Astrocyte of the cerebellum (primary cell): ENCODE measurements at places on chromosomes 7 and 10.

GRCh38 chr7:108294595-108294994 is 161.6 kb downstream of the NRCAM start:
- DNase-seq: no peak

- no peak for DNase-seq
Measured at GRCh38 chr7:48052748-48053147, 17.4 kb downstream of the C7orf57 start.

DNA sequence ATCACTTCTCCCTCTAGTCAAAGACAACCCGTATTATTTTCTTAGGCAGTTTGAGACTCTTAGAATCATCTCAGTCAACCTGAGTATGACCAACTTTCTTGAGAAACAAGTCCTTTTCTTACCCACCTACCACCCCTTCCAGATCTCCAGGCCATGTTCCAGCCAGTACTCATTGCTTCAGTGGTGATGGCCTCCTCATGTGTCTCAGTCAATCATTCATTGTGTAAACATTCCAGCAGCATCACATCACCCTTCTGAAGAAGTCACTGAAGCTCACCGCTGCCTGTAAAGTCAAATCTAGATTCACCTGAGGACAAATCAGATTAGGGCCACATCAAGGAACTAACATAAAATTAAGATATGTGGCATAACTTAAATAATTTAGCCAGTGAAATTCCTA is 467.2 kb upstream of the NRP1 start:
- DNase-seq: no peak

DNA sequence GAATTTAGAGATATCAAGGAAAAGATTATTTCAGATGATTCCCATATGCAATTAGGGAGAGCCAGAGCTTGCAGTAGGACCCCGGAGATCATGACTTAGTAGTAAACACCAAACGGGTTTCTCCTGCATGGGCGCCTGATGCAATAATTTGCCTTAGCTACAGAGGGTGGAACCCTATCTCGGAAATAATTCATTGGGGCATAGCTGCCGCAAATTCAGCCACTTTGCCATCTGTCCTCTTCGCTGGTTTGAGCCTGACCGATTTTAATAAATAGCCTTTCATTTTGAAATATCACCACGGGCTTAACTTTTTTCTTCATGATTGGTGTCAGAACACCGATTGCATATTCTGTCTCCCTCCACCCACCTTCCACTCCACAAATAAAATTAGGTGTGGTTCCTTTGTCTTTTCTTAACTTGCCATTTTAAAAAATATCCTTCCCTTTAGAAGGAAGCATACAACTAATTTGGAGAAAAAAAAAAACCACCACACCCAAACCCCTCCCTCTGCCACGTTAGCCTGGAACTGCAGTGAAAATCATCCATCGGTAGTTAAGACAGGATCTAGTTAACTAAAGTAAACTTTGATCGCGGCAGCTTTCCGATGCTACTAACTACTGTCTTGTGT is 1.4 kb downstream of the GARS1 start:
- DNase-seq: no peak

DNA sequence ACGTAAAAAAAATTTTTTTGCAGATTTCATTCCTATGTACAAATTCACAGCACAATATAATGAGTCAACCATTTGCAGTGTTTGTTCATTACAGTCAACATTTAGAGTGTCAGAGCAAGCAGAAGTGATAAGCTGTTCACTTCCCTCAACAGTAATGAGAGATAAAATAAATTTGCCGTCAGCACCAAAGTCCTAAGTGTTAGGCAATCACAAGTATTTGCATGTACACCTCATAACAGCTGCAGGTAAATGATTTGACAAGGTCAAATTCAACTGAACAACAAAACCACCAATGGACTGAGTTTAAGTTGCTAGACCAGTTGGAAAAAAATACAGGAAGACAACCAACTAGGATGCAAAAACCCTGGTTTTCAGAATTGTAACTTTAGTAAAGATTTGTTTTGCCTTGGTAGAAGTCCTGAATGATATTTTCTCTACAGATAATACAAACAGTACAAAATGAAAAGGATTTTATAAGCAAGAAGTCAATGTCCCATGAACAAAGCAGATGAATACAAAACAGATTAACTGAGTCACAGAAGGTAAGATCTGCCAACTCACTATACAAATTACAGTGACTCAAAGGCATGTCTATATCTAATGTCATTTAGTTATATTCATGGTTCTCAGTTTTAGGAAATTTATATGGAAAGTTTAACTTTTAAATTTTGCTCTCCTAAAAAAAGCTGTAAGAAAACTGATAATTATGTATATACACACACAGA is 10.4 kb downstream of the RAPGEF5 start:
- DNase-seq: no peak

DNA sequence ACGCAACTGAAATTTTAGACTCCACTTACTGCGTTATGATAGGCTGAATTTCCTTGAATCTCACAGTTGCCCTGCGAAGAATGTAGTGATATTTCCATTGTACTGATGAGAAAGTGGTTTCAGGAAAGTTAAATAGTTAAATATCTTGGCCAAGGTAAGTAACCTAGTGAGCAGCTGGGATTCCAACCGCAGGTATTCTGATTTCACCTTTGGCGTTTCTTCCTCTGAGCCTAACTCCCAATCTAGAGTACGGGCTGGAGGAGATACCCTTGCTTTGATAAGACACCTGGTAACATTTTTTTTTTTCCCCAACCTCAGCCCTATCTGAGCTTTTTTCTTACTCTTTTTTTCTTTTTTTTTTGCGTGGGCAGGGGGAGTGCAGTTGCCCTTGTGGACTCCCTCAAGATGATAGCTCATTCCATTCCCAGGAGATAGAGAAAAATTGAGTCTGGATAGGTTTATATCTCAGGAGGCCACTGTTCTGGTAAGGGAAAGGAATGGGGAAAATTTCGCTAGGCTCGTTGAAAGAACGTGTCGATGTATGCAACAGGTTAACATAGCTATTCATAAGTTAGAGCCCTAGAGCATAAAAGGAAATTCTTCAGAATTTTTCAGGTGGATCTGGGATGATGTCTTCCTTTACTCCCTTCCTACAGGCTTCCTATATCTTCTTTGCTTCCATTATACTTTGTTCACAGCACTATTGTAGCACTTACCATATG is 3.1 kb upstream of the TAS2R38 start:
- DNase-seq: no peak

- no peak for DNase-seq
Measured at GRCh38 chr7:107953924-107954303, 49.0 kb downstream of the LAMB1 start.

GRCh38 chr7:1576521-1577253 is 6.9 kb upstream of the PSMG3 start:
- DNase-seq: no peak

DNA sequence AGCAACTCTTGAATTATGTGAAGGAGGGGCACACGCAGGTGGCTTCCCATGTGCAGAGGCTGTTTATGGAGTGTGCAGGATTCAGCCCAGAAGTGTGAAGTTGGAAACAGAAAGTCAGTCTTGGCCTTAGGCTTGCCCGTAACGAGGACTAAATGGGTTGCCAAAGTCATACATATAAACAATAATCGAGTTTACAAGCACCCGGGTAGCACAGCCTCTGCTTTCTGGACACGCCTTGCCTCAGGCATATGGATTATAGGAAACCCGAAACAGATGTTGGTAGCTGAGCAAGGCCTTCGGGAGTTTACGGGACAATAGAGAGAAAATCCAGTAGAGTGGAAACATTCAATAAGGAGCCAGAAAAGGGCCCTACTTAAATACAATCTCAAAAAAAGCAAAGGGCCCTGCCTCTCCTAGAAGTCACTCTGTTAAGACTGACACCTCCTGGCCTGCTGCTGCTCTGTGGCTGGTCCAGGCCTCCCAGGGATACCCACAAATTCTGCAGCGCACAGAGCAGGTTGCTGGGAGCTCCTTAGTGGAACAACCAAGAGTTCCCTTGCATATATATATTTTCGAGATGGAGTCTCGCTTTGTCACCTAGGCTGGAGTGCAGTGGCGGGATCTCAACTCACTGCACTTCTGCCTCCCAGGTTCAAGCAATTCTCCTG is 48.5 kb downstream of the SMKR1 start:
- no peak for DNase-seq

- DNase-seq: no peak
Measured at GRCh38 chr7:67990716-67991115, 994.1 kb downstream of the TYW1 start.

GRCh38 chr10:7491949-7492659 is 81.3 kb upstream of the SFMBT2 start:
- DNase-seq: no peak

DNA sequence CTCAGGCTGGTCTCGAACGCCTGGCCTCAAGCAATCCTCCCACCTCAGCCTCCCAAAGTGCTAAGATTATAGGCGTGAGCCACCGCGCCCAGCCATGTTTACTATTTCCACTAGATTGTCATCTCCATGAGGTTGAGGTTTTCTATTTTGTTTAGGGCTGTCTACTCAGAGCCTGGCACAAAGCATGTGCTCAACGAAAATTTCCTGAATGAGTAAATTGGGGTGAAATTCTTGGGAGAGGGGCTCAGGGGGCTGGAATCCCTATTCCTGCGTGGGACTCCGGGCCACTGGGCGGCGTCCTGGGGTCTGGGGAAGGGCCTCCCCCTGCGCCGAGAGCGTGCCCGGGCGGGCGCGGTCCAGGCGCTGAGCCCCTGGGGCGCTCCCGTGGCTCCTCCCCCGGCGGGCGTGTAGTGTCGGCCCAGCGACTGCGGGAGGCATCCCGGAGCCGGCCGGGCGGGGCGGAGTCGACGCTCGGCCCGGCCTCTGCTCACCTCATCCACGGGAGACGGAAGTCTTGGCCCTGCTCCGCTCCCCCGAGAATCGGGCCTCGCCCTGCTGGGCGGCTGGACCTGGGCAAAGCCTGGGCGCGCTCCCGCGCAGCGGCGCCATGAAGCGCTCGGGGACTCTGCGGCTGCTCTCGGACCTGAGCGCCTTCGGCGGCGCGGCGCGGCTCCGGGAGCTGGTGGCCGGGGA is at the start of gene HPS6:
HPS6 (plus strand) TSS at position 482 of the 693 bp plus-strand sequence; CDS start at position 608, 126 bp downstream.
- peak; percentile 27 for DNase-seq

- no peak for DNase-seq
Measured at GRCh38 chr10:85177767-85178166, 849.4 kb downstream of the CCSER2 start.

DNA sequence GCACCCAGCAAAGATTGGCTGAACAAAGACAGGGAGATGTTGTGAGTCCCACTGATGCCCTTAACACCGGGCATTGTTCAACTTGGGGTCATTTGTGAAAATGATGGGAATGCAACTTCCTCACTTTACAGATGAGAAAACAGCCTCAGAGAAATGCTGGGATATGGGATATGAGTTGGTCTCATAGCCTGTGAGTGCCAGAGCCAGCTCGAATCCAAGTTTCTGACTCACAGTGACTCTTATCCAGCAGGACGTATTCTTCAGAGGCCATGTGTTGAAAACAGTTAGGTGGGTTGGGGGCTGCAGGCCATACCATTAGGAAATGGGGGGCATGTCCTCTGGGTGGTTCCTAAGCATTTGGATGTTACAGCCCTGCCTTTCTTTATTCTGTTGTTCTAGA is 45.2 kb downstream of the KIAA1217 start:
- peak; percentile 20 for DNase-seq

DNA sequence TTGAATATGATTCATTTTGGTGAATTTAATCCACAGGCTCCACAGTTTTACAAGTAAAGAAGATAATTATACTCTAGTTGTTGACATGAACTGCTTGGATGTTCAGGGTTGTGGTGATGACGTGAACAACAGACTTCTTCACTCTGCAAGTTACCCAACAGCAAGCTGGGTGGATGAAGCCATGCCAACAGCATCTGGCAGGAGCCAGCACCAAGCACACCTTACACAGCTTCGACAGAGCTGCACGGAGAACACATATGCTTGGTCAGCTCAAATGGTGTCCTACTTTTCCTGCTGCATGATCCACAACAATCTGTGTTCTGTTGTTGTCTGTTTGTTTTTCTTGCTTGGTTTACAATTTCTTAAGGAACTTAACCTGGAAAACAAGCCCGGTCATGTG is 9.8 kb downstream of the NOD1 start:
- DNase-seq: no peak
